ENCODE measurements at places on chromosomes 5 and 9. TPM values are rescaled to one million over a fixed set of nuclear protein-coding genes. Genes with fewer than 3 reads are reported as not detected.

OR1Q1 gene
- total RNA-seq: not detected

ARID3C gene
- 0.23 TPM for total RNA-seq

TRAF1 gene
- total RNA-seq: 4.7 TPM

TLX3 gene
- not detected for total RNA-seq

PAPPA gene
- 24.8 TPM for total RNA-seq

FAM169A gene
- total RNA-seq: 4.2 TPM

ANKRD31 gene
- 0.03 TPM for total RNA-seq

DOK3 gene
- 4.1 TPM for total RNA-seq

All from A549 treated with CORT108297 at 1 μM for 4 hours (cell line).